ENCODE measurements at places on chromosomes 5 and 9. TPM values are rescaled to one million over a fixed set of nuclear protein-coding genes. Genes with fewer than 3 reads are reported as not detected.
A peak's percentile ranks its signal among the peaks of the same experiment; 100 is the strongest.

GRCh38 chr5:132203464-132203818 is 24.2 kb downstream of the P4HA2 start:
- DNase-seq, result peak; percentile 86
- H3K27me3 ChIP-seq, result no peaks in the 10 kb centered on the region
- H3K27ac ChIP-seq, result peak overlapping the region; percentile 63

GRCh38 chr9:2991292-2991691 is 147.4 kb upstream of the PUM3 start:
- H3K27me3 ChIP-seq, result no peaks in the 10 kb centered on the region
- no peak overlapping the region for H3K27ac ChIP-seq
- peak; percentile 9 for DNase-seq
- H3K36me3 ChIP-seq, result no peaks in the 10 kb centered on the region
- no peak overlapping the region for H3K4me3 ChIP-seq

DNA sequence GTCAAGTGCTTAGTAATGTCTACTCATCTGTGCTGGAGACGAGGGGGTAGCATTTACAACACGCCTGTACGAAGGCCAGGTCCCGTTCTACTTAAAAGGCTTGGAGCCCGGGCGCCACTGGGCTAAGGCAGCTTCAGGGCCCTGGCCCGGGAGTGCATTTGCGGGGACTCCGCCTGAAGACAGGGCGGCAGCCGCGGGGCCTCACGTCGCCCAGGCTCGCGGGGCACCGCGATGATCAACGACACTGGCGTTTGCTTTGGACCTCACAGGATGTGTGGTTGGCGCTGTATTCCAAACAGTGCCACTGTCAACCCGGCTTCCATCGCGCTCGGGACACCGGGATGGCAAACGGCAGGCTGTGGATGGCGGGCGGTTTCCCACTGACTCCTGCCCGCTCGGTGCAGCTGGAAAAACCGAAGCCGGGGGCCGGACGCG is 1.1 kb upstream of the TENT4A start:
- H3K27me3 ChIP-seq, result no peaks in the 10 kb centered on the region
- peak overlapping the region; percentile 74 for H3K4me3 ChIP-seq
- peak overlapping the region; percentile 93 for H3K27ac ChIP-seq
- peaks cover 19% of the 10 kb centered on the region for H3K4me1 ChIP-seq

GRCh38 chr9:33289496-33289895 is 820 bp upstream of the NFX1 start:
- peak overlapping the region; percentile 100 for H3K27ac ChIP-seq
- no peaks in the 10 kb centered on the region for H3K27me3 ChIP-seq
- peak overlapping the region; percentile 86 for H3K4me3 ChIP-seq
- 0 out of 2 replicates have a peak, but pooled peaks cover 22% of the 10 kb centered on the region for H3K4me1 ChIP-seq

HTR4 gene
- total RNA-seq, result not detected

DNA sequence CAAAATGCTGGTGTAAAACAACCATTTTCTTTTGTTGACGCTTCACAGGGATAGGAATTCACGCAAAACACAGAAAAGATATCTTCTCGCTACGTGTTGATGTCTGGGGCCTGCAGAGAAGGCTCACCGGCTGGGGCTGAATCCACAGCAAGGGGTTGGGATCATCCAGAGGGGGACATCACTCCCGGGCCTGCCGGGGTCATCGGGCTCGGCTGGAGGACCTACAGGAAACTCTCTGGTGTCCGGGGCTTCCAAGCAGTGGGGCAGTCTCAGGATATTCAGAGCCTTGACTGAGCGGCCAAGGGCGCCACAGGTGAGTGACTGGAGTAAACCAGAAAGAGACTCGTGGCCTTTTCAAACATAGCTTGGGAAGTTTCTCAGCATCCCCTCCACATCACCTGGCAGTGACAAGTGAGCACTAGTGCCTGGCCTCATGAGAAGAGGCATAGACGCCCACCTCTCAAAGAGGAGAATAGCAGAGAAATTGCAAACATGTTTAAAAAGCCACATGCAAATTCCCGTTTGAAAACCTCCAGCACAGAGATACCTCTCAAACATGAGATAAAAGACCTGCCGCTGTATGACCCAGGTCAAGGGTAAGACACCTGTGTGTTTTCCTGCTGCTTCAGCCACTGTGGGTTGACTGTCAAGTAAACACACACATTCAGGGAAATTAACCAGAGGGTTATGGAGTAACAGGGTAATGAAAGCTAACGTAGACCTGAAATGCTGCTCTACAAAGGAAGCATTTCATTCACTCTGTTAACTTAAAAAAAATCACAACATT is 50.8 kb upstream of the SIMC1 start:
- no peak overlapping the region for H3K27ac ChIP-seq
- no peaks in the 10 kb centered on the region for H3K36me3 ChIP-seq

DNA sequence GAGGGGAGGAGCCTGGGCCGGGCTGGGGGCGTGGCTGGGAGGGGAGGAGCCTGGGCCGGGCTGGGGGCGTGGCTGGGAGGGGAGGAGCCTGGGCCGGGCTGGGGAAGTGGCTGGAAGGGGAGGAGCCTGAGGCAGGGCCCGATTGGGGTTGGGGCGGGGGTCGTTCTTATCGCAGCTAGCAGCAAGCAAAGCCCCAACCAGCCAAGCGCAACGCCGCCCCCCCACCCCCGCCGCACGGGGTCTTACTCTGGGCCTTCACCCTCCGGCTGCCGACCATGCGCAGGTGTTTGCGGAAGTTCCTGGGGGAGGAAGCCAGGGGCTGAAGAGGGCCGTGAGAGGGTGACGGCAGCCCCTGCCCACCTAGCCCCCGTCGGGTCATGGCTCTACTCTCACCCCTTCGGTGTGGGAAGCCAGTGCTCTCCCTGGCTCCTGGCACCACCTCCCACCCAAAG is 5.0 kb downstream of the NSMF start:
- H3K27ac ChIP-seq, result no peak overlapping the region
- DNase-seq, result peak; percentile 47
- H3K27me3 ChIP-seq, result no peaks in the 10 kb centered on the region
- no peaks in the 10 kb centered on the region for H3K36me3 ChIP-seq

TXNDC8 gene
- total RNA-seq, result not detected

DNA sequence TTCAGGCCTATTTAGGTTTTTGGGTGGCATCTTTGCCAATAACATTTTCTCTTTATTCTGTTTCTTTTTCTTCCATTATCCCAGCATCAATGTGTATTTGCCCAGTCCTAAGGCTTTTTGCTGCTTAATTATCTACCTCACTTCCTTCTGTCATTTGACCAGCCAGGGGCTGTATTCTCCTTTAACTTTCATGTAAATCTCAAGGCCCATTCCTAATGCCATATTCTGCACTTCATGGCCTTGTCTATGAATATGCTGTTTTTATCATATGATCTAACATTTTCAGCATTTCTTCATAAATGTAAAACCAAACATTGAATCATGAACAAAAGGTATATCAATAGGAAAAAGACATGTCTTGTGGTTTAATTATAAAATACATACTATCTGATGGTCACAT is 108.7 kb downstream of the SSBP2 start:
- H3K4me3 ChIP-seq, result no peak overlapping the region
- H3K4me1 ChIP-seq, result peaks cover 29% of the 10 kb centered on the region
- H3K27me3 ChIP-seq, result no peaks in the 10 kb centered on the region
- no peak for DNase-seq

FGFR4 gene
- not detected for total RNA-seq

DNA sequence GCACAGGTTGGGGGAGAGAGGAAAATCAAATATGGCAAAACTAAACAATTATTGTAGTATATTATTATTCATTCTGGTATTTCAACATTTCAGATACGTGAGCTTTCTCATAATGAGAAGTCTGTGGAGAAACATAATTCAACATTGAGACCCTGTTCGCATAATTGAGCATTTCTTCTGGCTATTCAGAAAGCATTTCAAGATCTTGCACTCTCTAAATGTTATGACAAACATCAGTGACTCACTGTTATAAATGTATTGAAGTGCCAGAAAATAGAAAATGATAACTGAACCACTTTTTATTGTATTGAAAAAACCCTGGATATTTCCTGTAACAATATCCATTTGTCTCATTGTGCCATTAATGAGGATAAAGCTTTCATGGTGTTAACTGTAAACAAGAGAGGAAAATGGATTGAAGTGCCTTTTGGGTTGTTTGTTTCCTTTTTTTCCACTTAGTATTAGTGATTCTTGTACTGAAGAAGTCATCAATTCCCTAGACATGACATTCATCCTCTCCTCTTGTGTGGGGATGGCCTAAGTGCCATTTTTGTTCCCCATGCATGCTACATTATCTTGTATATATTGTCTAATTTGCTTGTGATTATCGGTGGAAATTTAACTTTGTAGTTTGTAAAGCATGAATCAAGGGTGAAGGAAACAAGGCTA is 124.6 kb downstream of the CAMK4 start:
- H3K27ac ChIP-seq, result no peak overlapping the region
- peaks cover 9% of the 10 kb centered on the region for H3K4me1 ChIP-seq
- peak; percentile 15 for DNase-seq
- H3K27me3 ChIP-seq, result no peaks in the 10 kb centered on the region
- H3K36me3 ChIP-seq, result no peaks in the 10 kb centered on the region
- H3K4me3 ChIP-seq, result no peak overlapping the region

GRCh38 chr9:35952526-35953191 is 5.3 kb downstream of the OR2S2 start:
- H3K27me3 ChIP-seq, result no peaks in the 10 kb centered on the region
- DNase-seq, result no peak
- H3K4me1 ChIP-seq, result peaks cover 24% of the 10 kb centered on the region
- no peak overlapping the region for H3K4me3 ChIP-seq

GRCh38 chr5:170439223-170439943 is 50.2 kb upstream of the KCNMB1 start:
- no peak overlapping the region for H3K4me3 ChIP-seq
- no peak overlapping the region for H3K27ac ChIP-seq
- no peaks in the 10 kb centered on the region for H3K4me1 ChIP-seq
- peaks cover 26% of the 10 kb centered on the region for H3K27me3 ChIP-seq

GRCh38 chr5:143062379-143062778 is 292.2 kb downstream of the ARHGAP26 start:
- DNase-seq, result no peak
- peaks cover 78% of the 10 kb centered on the region for H3K4me1 ChIP-seq
- H3K36me3 ChIP-seq, result no peaks in the 10 kb centered on the region
- H3K4me3 ChIP-seq, result no peak overlapping the region
- H3K27ac ChIP-seq, result peak overlapping the region; percentile 67
- no peaks in the 10 kb centered on the region for H3K27me3 ChIP-seq

AGXT2 gene
- not detected for total RNA-seq

DNA sequence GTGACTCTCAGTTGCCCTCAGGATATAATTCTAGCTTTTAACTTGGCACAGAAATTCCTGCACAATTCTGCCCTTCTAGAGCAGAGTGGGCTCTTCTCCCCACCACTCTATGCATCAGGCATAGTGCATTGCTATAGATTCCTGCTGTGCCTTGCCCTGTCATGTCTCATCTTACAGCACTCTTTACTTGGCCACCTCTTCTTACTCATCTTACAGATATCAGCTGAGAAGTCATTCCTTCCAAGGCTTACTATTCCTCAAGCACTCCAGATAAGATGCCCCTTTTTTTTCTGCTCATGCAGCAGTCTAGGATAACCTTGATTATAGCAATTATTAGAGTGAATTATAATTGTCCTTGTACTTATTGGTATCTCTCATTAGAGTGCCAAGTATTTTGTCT is 5.6 kb downstream of the FAM221B start:
- no peaks in the 10 kb centered on the region for H3K36me3 ChIP-seq
- peaks cover 26% of the 10 kb centered on the region for H3K4me1 ChIP-seq
- H3K4me3 ChIP-seq, result no peak overlapping the region
- no peak overlapping the region for H3K27ac ChIP-seq
- peak; percentile 9 for DNase-seq

IL3 gene
- not detected for total RNA-seq

- H3K27me3 ChIP-seq, result no peaks in the 10 kb centered on the region
- DNase-seq, result no peak
- no peak overlapping the region for H3K27ac ChIP-seq
- no peaks in the 10 kb centered on the region for H3K36me3 ChIP-seq
- peaks cover 35% of the 10 kb centered on the region for H3K4me1 ChIP-seq
Observed at GRCh38 chr5:78604689-78605285, 43.8 kb downstream of the LHFPL2 start.

KIF12 gene
- total RNA-seq, result not detected

- no peak overlapping the region for H3K4me3 ChIP-seq
- H3K4me1 ChIP-seq, result no peaks in the 10 kb centered on the region
- no peaks in the 10 kb centered on the region for H3K36me3 ChIP-seq
- H3K27ac ChIP-seq, result no peak overlapping the region
Observed at GRCh38 chr5:139215107-139215975, 17.2 kb upstream of the SIL1 start.
